ENCODE measurements at places on chromosomes 4 and X.

DNA sequence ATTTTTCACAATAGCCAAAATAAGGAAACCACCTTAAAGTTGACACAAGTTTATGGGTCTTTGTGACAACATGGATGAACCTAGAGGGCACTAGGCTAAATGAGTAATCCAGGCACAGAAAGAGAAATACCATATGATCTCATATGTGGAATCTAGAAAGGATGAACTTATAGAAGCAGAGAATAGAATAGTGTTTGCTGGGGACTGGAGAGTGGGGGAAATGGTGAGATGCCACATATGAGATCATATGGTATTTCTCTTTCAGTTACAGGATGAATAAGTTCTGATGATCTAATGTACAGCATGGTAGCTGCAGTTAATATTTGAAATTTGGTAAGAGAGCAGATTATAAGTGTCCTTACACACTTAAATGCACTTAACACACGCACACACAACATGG, 35.9 kb downstream of the F8A2 start:
- no peak for DNase-seq

DNA sequence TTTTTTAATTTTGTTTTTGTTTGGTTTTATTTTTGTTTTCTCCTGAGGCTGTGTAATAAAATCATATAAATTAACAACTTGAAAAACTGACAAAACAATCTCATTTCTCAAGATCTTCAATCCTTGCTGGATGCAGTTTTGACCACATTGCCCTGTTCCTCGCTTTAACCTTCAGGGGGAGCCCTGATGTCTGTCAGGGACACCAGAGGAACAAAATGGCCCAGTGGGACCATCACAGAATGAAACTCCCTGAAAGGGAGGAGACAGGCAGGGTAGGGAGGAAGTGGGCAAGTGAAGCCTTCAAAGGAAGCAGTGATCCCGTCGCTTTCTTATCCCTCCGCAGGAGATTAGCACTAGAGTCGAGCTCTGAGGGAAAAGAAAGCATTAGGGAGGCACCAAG, 274.9 kb upstream of the LDB2 start:
- DNase-seq: no peak

- DNase-seq: no peak
Observed at GRCh38 chr4:159160242-159160641, 57.4 kb downstream of the RAPGEF2 start.

DNA sequence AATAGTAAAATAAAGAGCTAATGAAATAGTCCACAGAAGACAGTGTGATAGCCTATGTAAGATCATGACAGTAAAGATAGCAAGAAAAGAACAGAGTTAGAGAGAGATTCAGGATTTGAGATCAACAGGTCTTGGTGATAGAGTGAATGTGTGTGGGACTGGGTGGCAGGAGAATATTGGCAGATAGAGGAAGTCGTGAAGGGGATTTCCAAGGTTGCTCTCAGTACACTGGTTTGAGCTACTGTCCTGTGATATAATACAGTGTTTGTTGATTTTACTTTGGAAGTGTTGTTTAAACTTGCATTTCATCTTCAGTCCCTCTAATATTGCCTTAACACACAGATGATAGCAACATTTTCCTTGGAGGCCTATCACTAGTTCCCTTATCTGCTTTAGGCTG, 44.1 kb downstream of the DTHD1 start:
- no peak for DNase-seq

- DNase-seq: no peak
Observed at GRCh38 chr4:176193938-176194337, 1.4 kb downstream of the SPATA4 start.

- no peak for DNase-seq
Observed at GRCh38 chr4:89434364-89434988, 126.9 kb upstream of the GPRIN3 start.

DNA sequence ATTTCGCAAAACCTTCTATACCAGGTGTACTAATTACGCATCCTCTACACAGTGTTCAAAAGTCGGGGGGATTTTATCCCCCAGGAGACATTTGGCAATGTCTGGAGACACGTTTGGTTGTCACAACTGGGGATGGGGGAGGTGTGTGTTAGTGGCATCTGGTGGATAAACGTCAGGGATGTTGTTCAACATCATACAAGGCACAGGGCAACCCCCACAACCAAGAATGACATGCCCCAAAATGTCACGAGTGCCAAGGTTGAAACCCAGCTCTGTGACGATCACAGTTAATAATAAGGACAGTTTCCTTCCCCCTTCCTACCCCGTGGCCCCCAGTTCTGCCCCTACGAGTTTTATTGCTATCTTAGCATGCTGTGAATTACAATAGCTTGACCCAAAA, 15.9 kb upstream of the SEL1L3 start:
- no peak for DNase-seq

GRCh38 chr4:138062929-138063328, 179.2 kb downstream of the SLC7A11 start:
- DNase-seq: no peak

DNA sequence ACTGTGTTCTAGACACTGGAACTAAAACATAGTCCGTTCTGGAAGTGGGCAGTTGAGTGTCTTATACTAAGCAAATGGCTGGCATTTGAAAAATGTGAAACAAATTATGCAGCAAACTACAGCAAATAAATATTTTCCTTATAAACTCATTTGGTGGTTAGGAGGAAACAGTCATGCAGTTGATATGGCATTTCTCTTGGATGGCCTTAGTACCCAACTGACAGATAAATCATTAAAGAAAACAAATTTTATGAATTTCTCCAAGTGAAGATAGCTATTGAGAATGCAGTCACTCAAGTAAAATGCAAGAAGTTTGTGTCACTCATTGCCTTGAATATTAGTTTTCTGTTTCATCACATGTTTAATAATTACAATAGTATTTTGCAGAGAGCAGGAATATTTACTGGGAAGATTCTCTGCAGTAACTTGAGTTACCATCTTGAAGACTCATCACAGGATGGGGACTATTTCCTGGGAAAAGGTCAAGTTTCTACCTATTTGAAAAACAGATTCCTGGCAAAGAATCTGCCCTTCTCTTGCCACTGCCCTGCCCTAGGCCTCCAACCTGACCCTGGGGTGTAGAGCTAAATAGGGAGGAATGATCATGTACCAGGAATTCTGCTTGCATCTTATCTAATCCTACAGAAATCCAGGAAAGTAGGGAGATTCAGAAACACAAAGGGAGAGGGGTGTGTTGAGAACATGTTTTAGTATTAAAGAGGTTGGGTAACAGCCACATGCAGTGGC, 105.9 kb downstream of the SH3RF1 start:
- DNase-seq: no peak
